ENCODE measurements at places on chromosomes 3 and 15.

GRCh38 chr3:156620260-156620659 is 54.1 kb upstream of the TIPARP start:
- DNase-seq, result no peak

DNA sequence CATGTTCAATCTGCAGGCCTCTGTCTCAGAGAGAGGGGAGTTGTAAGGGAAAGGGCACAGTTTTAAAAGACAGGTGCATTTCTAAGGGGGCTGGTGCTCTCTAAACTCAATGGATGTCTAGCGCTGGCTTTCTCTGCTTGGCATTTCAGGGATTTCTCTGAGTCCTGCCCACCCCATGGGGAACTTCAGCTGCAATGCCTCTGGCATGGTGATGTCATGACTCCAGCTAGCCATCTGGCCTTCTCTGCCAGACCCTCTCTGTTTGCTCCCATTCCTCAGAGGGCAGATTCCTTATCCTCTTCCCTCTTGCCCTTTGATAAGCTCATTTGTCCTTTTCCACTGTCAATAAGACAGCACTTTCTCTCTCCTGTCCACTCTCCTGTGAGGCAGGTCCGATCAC is 40.8 kb downstream of the RPLP1 start:
- no peak for DNase-seq

DNA sequence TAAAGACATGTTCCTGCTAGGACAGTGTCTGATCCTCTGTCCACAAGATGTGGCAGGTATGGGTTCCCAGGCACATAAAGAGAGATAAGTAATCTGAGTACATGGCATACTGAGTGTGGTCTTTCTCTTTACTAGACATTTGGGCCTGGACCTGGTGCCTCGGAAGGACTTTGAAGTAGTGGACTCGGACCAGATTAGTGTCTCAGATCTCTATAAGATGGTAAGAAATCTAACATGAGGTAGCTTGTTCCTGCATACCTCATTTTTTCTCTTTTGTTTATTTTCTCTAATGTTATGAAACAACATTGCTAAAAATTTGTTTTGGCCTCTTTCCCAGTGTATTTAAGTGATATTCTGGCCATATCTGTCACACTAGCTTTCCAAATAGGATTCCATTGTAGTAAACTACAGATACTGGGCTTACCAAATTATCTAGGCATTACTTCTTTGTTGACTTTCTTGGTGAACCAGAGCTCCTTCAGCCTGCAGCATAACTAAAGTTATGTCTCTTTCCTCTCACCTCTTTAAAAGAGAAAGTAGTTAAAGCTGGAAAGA is 309.8 kb upstream of the MANF start:
- no peak for DNase-seq

DNA sequence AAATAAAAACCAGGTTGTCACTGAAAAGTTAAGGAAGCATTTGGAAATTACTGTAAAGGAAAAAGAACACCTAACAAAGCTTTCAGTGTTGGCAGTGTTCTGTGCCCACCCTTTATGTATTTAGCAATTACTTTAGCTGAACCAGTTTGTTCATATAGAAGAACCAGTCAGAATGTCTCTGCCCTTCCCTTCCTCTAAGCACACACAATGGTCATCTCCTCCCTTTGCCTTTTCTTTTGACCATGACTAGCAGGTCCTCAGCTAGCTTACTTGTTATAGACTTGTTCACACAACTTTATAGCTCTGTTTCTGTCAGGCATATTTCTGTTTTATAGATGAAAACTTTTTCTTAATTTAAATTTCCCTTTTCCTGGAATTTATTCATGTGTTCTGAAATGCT is 59.6 kb downstream of the AKAP13 start:
- no peak for DNase-seq

GRCh38 chr3:188488801-188489200 is 334.8 kb downstream of the LPP start:
- no peak for DNase-seq

DNA sequence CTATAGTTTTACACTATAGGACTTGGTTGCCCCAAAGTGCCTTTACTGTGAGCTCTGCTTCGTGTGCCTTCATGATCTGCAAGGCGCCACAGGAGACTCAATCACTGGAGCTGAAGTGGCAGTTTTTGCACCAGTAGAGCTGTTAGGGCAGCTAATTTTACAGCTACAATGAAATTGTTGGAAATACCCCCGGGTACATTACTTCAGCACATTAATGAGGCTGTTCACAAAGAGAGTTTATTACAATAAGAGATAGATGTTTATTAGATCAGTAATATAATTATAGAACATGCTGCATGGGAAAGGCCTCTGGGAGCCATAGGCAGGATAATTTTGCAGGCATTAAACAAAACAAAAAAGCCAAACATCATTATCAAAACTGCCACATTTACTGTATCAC is 231.1 kb downstream of the CTNNB1 start:
- DNase-seq, result no peak

- no peak for DNase-seq
Observed at GRCh38 chr3:188051801-188052168, 102.2 kb upstream of the LPP start.

DNA sequence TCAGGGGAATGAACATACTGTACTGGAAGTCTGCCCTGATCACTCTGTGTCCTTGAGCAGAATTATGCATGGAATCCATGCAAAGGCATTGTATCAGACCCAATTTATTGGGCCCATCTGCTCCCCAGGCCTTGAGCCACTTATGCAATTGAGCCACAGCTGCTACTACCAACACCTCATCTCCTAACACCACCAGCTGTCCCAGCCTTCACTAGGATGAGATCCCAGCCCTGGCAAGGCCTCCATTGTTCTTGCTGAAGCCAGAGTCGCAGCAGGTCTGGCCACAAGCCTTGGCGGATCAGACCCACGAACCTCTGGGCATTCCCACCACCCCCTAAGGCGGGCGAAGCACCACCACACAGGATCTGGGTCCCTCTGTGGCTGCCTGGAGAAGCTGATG is 9.2 kb upstream of the NME9 start:
- no peak for DNase-seq

DNA sequence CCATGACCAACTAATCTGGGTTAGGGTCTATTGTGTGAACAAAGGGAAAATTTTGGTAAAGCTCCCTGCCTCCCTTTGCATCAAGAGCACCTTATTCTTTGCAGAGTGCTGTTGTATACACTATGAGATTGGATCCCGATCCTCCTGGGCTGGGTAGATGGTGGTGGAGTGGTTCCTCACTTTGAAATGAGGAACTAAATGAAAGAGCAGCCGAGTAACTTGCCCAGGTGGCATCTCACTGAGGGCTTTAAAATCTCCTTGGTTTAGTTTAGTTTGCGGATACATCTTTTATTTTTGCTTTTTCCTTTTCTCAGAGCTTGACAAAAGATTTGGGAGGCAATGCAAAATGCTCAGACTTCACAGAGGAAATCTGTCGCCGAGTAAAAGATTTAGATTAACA is 19.4 kb downstream of the IDH3A start:
- DNase-seq, result no peak

All from T-helper 9 cell (primary cell).